ENCODE measurements at places on chromosomes 6 and 20.
A peak's percentile ranks its signal among the peaks of the same experiment; 100 is the strongest.

DNA sequence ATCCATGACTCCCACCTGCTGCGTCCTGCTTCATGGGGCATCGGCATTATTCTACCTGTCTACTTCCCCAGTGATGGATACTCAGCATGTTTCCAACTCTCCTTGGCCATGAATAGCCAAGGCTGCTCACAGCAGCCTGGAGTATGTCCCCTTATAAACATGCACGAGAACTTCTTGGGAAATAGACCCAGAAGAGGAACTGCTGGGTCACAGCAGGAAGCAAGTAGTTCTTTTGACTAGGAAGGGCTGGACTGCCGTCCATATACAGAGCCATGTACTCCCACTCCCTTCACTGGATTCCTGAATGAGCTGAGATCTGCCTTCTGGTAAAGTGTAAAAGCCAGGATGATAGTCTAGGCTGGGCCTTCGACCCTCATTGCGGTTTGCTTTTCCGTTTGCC, 106.3 kb upstream of the KCNK16 start:
- no peak for DNase-seq

GRCh38 chr20:59448851-59449444, 148.5 kb downstream of the EDN3 start:
- no peak for DNase-seq

- peak; percentile 90 for DNase-seq
These were observed 49.0 kb downstream of the RIPOR3 start for GRCh38 chr20:50642288-50642803.

- DNase-seq: no peak
These were observed 27.7 kb downstream of the ALDH5A1 start for GRCh38 chr6:24522228-24523176.

- no peak for DNase-seq
These were observed 266.0 kb downstream of the ALDH8A1 start for GRCh38 chr6:134683783-134684422.

DNA sequence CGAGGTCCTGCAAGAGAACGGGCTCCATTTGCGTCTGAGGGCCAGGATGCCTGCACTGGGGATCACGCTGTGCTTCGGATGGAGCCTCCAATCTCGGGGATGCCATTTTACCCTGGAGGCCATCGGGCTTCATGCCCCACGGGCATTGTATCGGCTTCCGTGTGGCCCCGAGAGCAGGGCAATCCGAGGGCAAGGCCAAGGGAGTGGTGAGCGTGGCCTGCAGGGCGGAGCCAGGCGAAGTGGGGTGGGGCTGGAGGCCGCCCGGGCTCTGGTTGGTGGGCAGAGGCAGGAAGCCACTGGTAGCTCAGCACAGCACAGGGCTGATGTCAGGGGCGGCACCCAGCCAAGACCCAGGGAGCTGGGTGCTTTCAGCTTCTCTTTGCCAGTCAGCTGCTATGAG, 57.5 kb upstream of the BHLHE23 start:
- DNase-seq: no peak

DNA sequence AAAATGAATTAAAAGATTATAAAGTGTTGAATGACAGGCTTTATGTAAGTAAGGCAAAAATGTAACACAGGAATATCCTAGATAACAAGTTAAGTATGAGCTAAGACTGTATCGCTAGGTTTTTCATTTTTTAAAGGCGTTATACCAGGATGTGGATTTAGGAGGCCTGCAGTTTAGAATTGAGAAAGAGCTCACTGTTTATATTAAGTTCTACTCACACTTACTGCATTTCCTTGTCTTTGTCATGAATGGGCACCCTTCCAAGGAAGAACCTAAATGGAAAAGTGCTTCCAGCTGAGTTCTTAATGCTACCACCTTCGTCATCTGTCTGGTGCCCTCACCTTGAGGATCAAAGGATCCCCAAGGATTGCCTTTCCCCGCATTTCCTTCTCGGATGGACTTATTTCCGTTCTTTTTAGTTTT, 148.7 kb downstream of the SOX4 start:
- DNase-seq: no peak

DNA sequence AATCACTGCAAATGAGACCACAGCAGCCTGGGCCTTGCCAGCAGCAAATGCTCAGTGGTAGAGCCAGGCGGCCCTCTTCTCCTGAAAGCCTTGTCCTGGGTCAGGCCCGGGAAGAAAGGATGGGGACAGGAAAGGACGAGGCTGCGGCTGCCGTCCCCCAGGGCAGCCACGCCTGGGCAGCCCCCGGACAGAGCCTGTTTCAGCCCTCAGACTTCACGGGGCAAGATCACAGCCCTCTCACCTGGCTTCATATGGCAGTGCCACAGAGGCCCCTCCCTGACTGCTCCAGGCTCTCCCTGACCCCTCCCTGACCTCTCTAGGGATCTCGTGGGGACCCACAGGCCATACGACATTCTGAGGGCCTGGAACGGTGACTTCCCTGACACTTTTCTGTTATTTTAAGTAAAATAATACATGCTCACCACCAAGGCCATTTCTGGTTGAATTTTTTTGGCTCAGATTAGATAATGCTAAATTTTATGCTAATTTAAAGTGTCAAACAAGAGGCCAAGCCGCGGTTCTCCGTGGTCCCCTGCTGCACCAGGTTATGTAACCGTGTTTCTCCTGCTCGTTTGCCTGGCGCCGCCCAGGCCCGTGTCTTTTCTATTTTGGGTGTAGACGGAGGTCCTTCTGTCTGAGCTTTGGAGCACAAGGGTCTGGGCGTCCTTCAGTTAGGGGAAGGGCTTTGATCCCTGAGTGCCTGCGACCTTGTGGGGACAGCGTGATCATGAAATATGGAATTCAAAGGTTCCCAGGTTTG, 59.9 kb upstream of the BHLHE23 start:
- no peak for DNase-seq

DNA sequence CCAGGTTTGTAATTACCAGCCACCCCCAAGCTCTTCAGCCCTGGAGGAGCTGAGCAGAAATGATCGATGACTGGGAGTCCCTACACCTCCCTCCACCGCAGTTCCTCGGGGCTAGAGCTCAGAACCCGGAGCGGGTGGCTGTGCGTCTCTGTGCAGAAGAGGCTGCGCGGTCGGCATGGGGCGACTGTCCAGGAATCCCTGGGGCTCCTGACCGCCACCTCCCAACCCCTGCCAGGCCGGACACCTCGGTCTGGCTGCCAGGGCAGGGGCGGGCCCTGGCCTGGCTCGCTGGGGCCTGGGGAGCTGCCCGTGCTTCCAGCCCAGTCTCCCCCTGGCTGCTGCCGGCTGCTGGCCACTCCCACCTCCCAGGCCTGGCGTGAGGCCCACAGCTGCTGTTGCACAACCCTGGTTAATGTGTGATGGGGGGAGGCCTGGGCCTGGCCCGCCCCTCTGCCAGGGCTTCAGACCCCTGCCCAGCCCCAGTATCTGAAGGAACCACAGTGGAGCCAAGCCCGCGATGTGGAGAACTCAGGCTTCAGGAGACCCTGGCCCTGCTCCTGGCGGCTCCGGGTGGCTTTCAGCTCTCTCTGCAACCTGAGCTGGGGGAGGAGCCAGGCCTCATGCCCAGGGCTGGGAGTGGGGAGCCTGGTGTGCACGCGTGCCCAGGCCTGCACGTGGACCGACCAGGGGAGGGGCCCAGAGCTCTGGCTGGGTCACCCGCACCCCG, 1.2 kb downstream of the SLC2A4RG start:
- DNase-seq: no peak

DNA sequence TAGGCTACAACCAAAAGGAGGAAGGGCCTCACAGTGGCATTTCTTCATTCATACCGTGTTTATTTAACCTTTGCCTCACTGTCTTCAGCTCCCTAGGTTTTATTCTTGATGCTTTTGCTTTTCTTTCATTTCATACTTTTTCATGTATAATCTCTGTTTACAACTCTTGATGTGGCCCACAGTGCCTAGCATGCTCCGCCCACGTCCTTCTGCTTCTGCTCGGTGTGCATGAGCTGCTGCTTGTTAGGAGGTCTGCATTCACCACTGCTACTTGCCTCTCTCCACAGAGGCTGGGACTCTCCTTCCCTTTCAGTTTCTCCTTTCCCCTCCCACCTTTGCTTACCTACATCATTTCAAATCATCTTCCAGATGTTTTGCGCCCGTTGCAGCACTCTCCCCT, 147.6 kb downstream of the EYA4 start:
- no peak for DNase-seq

DNA sequence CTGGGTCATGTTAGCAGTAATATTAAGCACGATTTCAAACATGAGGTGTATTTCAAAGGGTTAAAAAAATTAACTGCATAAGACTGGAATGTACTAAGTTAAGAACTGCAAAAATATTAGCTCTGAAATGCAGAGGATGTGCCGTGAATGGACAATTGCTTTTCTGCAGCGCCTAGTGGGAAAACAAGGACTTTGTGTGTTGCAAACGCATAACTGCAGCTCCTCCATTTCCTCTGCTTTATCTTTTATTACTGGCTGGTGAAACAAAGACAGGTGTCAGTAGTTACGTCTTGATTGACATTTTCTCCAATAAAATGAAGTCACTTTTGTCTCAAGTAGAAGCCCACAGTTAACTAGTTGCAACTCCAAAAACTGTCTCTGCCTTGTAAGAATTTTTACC, 1.7 kb downstream of the PDE7B start:
- no peak for DNase-seq

GRCh38 chr20:59024111-59024530, 4.9 kb downstream of the TUBB1 start:
- no peak for DNase-seq

- peak; percentile 9 for DNase-seq
These were observed 579.5 kb downstream of the TFAP2B start for GRCh38 chr6:51398064-51398705.

DNA sequence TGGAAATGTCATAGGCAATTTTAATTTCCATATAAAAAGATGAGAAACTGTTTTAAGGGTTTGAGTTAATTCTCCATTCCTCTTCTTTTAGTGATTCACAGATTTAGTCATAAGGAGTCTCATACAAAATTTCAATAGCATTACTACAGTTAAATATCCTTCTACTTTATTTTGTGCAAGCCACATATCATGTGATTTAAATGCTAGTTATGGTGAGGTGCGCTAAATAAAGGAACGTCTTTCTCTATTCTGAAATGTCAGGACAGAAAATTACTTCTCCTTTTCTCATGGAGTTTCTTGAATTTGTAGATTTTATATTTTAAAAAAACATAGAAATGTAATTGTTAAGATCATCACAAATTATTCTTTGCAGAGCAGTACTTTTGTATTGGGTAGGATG, 50.0 kb upstream of the SUPT3H start:
- DNase-seq: no peak
